Activated CD8-positive, alpha-beta T cell treated with anti-CD3 and anti-CD28 coated beads, Interleukin-2, amount 10 ng/mL, durations not matched to agents 7 days and 5 days (primary cell): ENCODE measurements at places on chromosomes 11 and 22. TPM values are rescaled to one million over a fixed set of nuclear protein-coding genes. Genes with fewer than 3 reads are reported as not detected.

The TRMU gene
- 84.0 TPM for total RNA-seq

The OR52A1 gene
- not detected for total RNA-seq

The ADM gene
- total RNA-seq, result 3.9 TPM

The CWC15 gene
- 79.0 TPM for total RNA-seq

The TMEM184B gene
- total RNA-seq, result 31.4 TPM

The OR51B2 gene
- total RNA-seq, result not detected

The SYT12 gene
- not detected for total RNA-seq
